ENCODE measurements at places on chromosomes 2 and 18. TPM values are rescaled to one million over a fixed set of nuclear protein-coding genes. Genes with fewer than 3 reads are reported as not detected.
A peak's percentile ranks its signal among the peaks of the same experiment; 100 is the strongest.

GRCh38 chr2:101763496-101764333, 66.2 kb downstream of the MAP4K4 start:
- H3K4me1 ChIP-seq, result peaks cover 64% of the 10 kb centered on the region
- DNase-seq, result no peak
- no peaks in the 10 kb centered on the region for H3K27me3 ChIP-seq
- H3K4me3 ChIP-seq, result no peak overlapping the region
- H3K36me3 ChIP-seq, result no peaks in the 10 kb centered on the region

DNA sequence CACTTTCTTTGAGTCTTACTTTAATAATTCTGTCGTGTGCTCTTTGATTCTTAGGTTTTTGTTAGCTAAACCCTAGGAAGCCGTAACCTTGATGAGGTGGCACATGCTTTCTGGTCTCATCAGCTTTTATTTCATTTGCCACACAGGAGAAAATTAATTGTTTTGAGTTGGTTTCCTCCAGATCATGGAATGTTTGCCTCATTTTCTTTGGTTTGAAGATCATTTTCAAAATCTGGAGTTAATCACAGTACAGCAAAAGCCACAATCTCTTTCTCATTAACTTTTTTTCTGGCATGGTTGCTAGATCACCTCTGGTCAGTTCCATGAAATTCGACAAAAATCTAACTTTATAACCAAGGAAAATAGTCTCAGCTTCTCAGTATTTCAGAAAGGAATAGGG, 182.9 kb downstream of the MYO1B start:
- no peaks in the 10 kb centered on the region for H3K27me3 ChIP-seq
- H3K36me3 ChIP-seq, result no peaks in the 10 kb centered on the region
- DNase-seq, result no peak
- H3K27ac ChIP-seq, result no peak overlapping the region
- no peaks in the 10 kb centered on the region for H3K4me1 ChIP-seq
- H3K4me3 ChIP-seq, result no peak overlapping the region

GRCh38 chr2:175107146-175107545, 60.9 kb downstream of the ATF2 start:
- no peaks in the 10 kb centered on the region for H3K27me3 ChIP-seq
- H3K36me3 ChIP-seq, result peaks cover 5% of the 10 kb centered on the region

- H3K4me3 ChIP-seq, result no peak overlapping the region
- peaks cover 65% of the 10 kb centered on the region for H3K4me1 ChIP-seq
- H3K27me3 ChIP-seq, result no peaks in the 10 kb centered on the region
- H3K27ac ChIP-seq, result no peak overlapping the region
- DNase-seq, result no peak
These were observed 103.7 kb downstream of the NCK2 start for GRCh38 chr2:105848367-105848766.

- peaks cover 7% of the 10 kb centered on the region for H3K27me3 ChIP-seq
- H3K4me1 ChIP-seq, result no peaks in the 10 kb centered on the region
- DNase-seq, result no peak
- no peaks in the 10 kb centered on the region for H3K36me3 ChIP-seq
- no peak overlapping the region for H3K27ac ChIP-seq
- no peak overlapping the region for H3K4me3 ChIP-seq
These were observed 281.3 kb downstream of the AGPS start for GRCh38 chr2:177673602-177674595.

- H3K27ac ChIP-seq, result no peak overlapping the region
- no peak overlapping the region for H3K4me3 ChIP-seq
- no peak for DNase-seq
- H3K36me3 ChIP-seq, result no peaks in the 10 kb centered on the region
- H3K4me1 ChIP-seq, result no peaks in the 10 kb centered on the region
These were observed 26.6 kb upstream of the TMEM237 start for GRCh38 chr2:201669865-201670264.

DNA sequence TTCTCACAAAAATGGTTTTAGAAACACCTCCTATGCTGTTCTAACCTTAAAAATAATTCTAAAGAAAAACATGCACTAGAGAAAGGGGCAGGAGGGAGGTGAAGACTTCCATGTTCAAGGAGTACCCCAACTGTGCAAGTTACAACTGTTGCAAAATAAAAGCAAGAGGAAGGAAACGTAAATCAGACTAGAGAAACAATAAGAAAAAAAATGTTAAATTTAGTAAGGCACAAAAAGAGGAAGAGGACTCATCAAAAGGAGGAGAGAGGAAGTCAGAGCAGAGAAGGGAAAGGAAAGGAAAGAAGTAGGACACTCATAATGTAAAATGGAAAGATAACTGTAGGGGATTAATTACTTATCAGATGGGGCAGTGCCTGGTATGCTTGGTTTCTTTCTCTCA, 34.1 kb downstream of the RAPH1 start:
- H3K4me1 ChIP-seq, result no peaks in the 10 kb centered on the region
- no peak overlapping the region for H3K4me3 ChIP-seq
- H3K27me3 ChIP-seq, result no peaks in the 10 kb centered on the region
- no peak for DNase-seq
- H3K36me3 ChIP-seq, result no peaks in the 10 kb centered on the region
- no peak overlapping the region for H3K27ac ChIP-seq

DNA sequence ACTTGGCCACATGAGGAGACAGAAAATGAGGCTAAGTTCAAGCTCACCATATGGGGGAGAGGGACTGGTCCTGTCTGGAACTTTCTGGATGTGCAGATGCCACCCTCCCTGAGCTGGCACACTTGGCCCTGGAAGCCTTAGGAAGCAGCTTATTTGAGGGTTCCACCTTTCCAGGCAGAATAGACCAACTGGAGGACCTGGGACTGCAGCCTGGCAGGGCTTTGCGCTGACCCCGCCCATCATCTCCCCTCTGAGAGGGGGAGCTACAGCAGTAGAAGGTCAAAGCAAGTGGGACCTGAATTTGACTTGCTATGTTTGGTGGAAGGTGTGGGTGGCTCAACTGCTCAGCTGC, 39.5 kb downstream of the TMEM17 start:
- no peaks in the 10 kb centered on the region for H3K36me3 ChIP-seq
- no peak for DNase-seq
- no peak overlapping the region for H3K27ac ChIP-seq
- no peaks in the 10 kb centered on the region for H3K27me3 ChIP-seq

- H3K4me3 ChIP-seq, result no peak overlapping the region
- H3K27ac ChIP-seq, result no peak overlapping the region
- peak; percentile 26 for DNase-seq
- no peaks in the 10 kb centered on the region for H3K27me3 ChIP-seq
- no peaks in the 10 kb centered on the region for H3K36me3 ChIP-seq
- no peaks in the 10 kb centered on the region for H3K4me1 ChIP-seq
These were observed 11.3 kb upstream of the CIB4 start for GRCh38 chr2:26652361-26653041.

Gene SLC9A2
- not detected for total RNA-seq

Gene MFF
- total RNA-seq, result 64.6 TPM

Gene LRATD1
- not detected for total RNA-seq

Gene ERBB4
- not detected for total RNA-seq

Gene VIL1
- total RNA-seq, result not detected

Gene GPD2
- 44.3 TPM for total RNA-seq
